ENCODE measurements at places on chromosomes 4 and X.

DNA sequence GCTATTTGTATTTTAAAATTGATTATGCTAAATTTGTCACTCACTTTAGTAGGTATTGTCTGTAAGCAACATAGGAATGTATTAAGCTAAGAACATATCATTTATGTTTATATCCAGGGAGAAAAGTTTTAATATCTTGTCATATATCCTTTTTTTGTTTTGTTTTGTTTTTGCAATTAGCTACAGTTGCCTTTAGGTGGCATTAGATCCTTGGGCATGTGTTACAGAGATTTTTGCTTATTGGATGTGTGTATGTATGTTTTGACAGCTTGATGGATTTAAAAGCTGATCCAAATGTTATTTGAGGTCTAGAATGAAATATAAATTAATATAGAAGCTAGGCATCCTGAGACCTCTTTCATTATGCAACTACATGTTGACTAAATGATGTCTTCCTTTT lies 36.1 kb upstream of the OTUD4 start:
- H3K27ac ChIP-seq: no peak overlapping the region
- no peak overlapping the region for H3K4me3 ChIP-seq
- H3K36me3 ChIP-seq: no peaks in the 10 kb centered on the region
- peaks cover 10% of the 10 kb centered on the region for H3K4me1 ChIP-seq
- peak; percentile 48 for DNase-seq
- no peaks in the 10 kb centered on the region for H3K27me3 ChIP-seq

DNA sequence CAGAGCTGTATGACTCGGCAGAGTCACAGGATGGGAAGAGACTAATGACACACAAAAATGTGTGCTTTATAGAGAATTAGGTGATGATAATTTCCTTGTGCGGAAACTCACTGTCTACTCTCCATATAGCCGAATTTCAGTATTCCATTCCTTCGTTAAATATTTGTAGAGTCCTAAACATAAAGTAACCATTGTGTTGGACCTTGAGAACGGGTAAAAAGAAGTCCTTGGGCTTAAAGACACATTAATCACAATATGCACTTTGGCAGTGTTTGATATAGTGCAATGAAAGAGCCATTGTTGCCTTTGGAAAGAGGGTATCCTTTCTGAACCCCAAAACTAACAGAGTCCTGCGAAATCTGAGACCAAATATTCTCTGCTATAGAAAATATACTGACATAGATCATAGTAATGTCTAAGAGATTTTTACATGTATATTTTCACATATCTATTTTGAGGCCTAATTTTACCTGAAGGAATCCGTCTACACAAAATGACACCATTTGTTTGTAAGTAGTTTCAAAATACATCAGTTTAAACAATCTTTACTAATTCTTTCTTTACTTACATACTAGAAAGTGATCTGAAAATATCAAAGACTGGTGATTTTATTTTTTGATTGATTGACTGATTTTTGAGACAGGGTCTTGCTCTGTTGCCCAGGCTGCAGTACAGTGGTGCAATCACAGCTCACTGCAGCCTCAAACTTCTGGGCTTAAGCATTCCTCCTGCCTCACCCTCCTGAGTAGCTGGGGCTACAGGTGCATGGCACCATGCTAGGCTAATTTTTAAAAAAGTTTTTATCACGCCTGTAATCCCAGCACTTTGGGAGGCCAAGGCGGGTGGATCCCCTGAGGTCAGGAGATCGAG lies 296.8 kb downstream of the DCTD start:
- H3K36me3 ChIP-seq: no peaks in the 10 kb centered on the region
- no peak overlapping the region for H3K4me3 ChIP-seq
- DNase-seq: no peak
- H3K27ac ChIP-seq: no peak overlapping the region
- H3K27me3 ChIP-seq: no peaks in the 10 kb centered on the region
- no peaks in the 10 kb centered on the region for H3K4me1 ChIP-seq

DNA sequence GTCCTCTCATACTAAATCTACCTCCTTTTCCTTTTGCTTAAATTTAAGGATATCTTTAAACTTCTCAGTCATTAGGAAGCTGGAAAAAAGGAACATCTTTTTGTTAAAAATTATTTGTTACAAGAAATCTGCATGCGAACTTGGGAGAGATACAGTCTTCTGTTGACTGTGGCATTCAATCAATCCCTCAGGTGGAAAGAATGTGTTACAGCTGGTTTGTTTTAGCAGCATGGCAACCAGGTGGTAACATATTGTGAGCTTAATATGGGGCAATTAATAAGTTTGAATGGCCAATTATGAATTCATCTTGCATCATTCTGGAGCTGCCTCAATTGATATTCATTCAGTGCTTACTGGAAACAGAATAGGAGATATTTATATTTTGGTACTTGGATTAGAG lies 135.0 kb downstream of the GC start:
- no peaks in the 10 kb centered on the region for H3K36me3 ChIP-seq
- H3K4me3 ChIP-seq: no peak overlapping the region
- H3K27ac ChIP-seq: no peak overlapping the region

- H3K27ac ChIP-seq: no peak overlapping the region
- H3K36me3 ChIP-seq: no peaks in the 10 kb centered on the region
- no peak overlapping the region for H3K4me3 ChIP-seq
- H3K27me3 ChIP-seq: no peaks in the 10 kb centered on the region
- no peaks in the 10 kb centered on the region for H3K4me1 ChIP-seq
Observed at GRCh38 chr4:58163156-58163555, 1053.0 kb upstream of the IGFBP7 start.

GRCh38 chrX:40197071-40197470 lies 99.3 kb upstream of the BCOR start:
- H3K27me3 ChIP-seq: no peaks in the 10 kb centered on the region
- H3K4me1 ChIP-seq: no peaks in the 10 kb centered on the region
- no peak for DNase-seq
- no peak overlapping the region for H3K27ac ChIP-seq

DNA sequence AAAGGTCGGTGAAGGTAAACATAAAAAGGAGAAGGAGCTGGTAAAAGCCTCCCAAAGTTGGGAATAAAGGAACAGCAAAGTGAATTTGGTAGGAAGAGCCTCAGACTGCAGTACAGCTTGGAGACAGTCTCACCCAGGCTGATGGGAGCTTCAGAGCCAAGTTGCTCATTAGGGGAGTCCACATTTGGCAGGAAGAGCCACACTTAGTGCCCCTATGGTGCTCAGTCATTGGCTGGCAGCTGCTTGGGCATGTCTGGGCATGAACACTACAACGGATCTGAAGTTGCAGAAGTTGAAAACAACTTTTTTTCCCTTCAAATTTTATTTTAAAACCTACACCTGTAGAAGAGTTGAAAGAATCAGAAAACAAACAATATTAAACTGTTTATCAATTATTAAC lies 2497.3 kb downstream of the ARAP2 start:
- H3K36me3 ChIP-seq: no peaks in the 10 kb centered on the region
- no peak overlapping the region for H3K4me3 ChIP-seq
- no peaks in the 10 kb centered on the region for H3K4me1 ChIP-seq
- DNase-seq: peak; percentile 13

DNA sequence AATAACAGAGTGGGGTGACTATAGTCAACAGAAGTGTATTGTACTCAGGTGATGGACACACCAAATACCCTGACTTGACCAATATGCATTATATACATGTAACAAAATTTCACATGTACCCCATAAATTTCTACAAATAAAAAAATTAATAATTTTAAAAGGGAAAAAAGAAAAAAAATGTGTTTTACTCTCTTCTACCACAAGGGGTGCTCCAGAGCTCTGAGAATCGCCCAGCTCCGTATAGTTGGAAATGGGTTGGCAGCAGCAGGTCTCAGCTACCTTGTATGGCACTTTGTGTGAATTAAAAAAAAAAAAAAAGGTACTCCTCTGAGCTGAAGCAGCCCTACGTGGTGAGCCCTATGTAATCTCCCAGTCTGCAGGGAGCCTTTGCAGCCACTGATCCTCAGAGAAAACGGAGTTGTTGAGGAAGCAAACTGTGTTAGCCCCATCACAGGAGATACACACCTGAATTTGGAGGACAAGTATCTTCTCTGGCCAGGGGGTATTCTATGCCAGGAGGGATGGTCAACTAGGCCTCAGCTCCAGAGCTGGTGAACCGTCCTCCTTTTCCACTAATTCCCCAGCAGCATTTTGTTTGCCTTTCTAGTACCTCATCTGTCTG lies 17.2 kb upstream of the POLA1 start:
- DNase-seq: no peak
- H3K4me1 ChIP-seq: no peaks in the 10 kb centered on the region
- no peak overlapping the region for H3K4me3 ChIP-seq
- no peaks in the 10 kb centered on the region for H3K27me3 ChIP-seq
- no peaks in the 10 kb centered on the region for H3K36me3 ChIP-seq

DNA sequence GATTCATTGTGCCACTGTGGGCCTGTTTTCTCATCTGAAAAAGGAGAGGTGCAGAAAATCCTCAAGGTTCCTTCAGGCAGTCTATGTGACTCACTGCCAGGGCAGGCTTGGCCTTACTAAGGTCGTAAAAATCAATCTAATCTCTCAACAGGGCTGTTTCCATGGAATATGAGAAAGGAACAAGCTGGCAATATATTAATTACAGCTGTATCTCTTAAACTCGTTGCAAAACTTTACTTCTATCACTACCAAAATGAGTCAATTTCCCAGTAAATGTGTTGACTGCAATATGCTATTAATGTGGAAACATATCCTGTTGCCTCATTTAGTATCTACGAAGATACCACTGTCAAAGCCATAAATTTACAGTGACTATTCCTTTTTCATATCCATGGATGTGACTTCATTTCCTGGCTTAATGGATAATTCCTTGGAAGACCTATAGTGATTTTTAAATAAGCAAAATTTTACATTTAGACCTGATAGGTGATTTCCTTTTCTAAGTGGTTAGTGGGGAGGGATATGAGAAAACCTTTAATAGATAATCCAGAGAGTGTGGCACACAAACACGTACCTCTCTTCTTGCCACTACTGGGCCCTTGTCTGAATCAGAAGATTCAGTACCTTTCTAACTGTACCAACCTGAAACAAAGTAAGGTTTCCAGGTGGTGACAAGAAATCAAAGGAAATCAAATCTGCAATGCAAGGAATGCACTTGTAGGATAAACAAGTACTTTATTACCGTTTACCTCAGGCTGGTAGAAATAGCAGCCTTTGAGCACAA lies 127.4 kb upstream of the FTHL17 start:
- no peak for DNase-seq
- H3K27me3 ChIP-seq: no peaks in the 10 kb centered on the region
- H3K36me3 ChIP-seq: no peaks in the 10 kb centered on the region
- H3K27ac ChIP-seq: no peak overlapping the region

DNA sequence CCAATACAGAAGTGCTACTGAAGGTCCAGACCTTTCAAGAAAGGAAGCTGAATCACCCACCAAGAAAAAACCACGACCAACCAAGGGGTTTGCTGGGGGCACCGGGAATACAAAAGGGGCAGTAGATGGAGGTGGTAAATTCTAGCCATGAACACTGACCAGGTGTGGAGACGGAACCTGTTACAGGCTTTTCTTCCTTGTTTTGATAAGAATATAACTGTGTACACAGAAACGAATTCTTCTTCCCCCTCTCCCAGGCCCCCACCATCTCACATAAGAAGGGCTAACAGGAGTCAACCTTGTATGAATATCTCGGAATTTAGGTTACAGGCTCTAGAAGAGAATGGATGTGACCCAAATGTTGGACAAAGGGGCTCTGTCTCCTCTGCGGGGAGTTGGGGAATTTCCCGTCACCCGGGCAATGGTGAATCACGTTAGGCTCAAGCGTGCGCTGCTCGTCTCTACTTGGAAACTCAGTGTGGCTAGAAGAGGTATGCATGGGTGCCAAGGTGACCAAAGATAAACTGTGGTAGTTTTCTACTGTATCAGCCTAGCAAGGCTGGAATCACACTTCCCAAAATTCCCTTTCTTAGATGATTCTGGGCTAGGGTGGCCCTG lies 87.0 kb downstream of the AFAP1 start:
- no peaks in the 10 kb centered on the region for H3K4me1 ChIP-seq
- H3K36me3 ChIP-seq: no peaks in the 10 kb centered on the region
- no peak overlapping the region for H3K4me3 ChIP-seq
- H3K27me3 ChIP-seq: peaks cover 91% of the 10 kb centered on the region
- no peak for DNase-seq

DNA sequence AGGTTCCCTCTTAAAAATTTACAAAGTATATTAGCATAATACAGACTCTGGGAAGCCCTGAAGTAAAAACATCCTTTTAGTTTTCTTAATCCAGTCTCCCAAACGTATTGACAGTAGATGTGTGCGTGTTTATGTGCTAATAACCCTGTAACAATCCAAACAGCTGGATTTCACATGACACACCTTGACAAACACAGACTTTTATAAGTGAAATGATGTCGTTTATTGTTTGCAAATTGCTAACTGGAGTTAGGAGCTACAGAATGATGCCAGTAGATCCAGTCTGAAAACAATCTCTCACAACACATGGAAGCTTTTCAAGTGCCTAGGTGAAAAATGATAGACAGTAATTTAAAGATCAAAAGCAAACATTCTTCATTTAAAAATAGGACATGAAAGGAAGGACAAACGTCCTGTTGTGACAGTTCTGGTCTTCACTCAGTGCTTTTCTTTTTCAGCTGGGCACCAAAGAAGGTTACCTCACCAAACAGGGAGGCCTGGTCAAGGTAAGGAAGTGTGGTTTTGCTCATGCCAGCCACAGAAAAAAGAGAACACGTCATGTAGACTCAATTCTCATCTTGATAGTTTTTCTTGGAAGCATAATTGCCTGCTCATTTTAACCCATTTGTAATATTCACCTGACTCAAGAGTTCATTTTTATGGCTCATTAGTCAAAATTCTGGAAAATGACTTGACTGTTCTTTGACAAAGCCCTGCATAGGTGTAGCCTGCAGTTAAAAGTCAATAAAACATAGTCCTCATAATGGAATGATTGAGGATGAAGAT lies 32.9 kb downstream of the LAMTOR3 start:
- peak overlapping the region; percentile 94 for H3K27ac ChIP-seq
- DNase-seq: peak; percentile 93
- peak overlapping the region; percentile 31 for H3K4me3 ChIP-seq
- H3K36me3 ChIP-seq: no peaks in the 10 kb centered on the region
- H3K27me3 ChIP-seq: no peaks in the 10 kb centered on the region
- peaks cover 32% of the 10 kb centered on the region for H3K4me1 ChIP-seq

GRCh38 chr4:105126311-105127169 lies 20.1 kb upstream of the TET2 start:
- no peak overlapping the region for H3K4me3 ChIP-seq
- no peaks in the 10 kb centered on the region for H3K4me1 ChIP-seq
- H3K27me3 ChIP-seq: no peaks in the 10 kb centered on the region
- no peak overlapping the region for H3K27ac ChIP-seq
- H3K36me3 ChIP-seq: no peaks in the 10 kb centered on the region

DNA sequence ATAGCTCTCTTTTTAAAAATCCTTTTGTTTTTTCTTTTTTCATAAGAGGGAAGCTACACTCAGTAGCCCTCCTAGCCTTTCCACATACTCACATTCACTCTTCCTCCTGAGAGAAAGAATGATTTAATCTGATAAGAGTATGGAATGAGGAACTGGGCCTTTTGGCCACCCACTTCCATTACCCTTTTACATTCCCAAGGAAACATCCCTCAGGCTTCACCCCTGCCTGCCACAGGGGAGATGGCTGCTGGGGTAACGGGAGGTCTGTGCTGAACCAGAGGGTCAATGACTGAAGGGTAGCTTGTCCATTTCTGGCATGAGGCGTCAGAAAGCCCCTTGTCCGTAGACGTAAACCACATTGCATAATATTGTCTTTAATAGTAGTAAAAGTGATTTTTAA lies 67.2 kb upstream of the CCSER1 start:
- DNase-seq: no peak
- no peak overlapping the region for H3K4me3 ChIP-seq
- H3K4me1 ChIP-seq: no peaks in the 10 kb centered on the region
- no peak overlapping the region for H3K27ac ChIP-seq
- H3K27me3 ChIP-seq: no peaks in the 10 kb centered on the region

Data from MM.1S (cell line).